Foreskin keratinocyte (primary cell): ENCODE measurements at places on chromosomes 6 and 20.

- no peak for DNase-seq
Observed at GRCh38 chr6:41442352-41442672, 103.9 kb upstream of the FOXP4 start.

DNA sequence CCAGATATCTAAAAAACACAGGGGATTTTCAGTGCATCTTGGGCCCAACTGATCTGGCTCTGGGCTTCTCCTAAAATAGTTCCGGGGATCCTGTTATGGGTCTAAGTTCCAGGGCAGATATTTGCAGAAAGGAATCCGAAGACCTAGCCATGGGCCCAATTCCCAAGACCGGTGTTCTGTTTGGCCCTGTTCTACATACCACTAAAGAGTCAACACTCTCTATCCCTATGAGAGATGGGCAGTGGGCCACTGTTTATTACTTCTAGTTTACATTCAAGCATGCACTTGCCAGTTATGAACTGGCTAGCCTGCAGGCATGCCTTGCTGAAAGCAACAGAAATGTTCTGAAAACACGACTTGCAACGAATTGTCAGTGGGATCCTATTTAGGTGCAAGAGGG is 87.4 kb upstream of the PLCB4 start:
- DNase-seq = no peak

- DNase-seq = no peak
Observed at GRCh38 chr6:124958149-124958548, 4.1 kb upstream of the RNF217 start.

DNA sequence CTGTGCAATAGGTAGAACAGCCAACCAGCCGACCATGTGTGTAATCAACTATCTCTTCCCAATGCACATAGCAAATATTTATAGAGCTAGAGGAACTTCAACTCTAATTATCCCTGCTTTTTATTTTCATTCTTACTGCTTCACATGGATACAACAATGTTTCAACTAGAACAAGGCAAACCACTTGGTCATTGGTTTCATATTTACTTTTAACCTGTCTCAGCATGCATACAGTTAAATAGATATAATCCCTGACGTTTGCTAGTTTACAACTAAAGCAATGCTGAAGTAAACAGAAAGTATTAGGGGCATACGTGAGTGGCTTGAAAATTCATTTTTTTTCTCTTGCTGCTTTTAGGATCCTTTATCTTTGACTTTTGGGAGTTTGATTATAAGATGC is 318.5 kb upstream of the MAP3K7 start:
- peak; percentile 47 for DNase-seq

GRCh38 chr20:1906361-1907051 is 11.3 kb downstream of the SIRPA start:
- DNase-seq = no peak

DNA sequence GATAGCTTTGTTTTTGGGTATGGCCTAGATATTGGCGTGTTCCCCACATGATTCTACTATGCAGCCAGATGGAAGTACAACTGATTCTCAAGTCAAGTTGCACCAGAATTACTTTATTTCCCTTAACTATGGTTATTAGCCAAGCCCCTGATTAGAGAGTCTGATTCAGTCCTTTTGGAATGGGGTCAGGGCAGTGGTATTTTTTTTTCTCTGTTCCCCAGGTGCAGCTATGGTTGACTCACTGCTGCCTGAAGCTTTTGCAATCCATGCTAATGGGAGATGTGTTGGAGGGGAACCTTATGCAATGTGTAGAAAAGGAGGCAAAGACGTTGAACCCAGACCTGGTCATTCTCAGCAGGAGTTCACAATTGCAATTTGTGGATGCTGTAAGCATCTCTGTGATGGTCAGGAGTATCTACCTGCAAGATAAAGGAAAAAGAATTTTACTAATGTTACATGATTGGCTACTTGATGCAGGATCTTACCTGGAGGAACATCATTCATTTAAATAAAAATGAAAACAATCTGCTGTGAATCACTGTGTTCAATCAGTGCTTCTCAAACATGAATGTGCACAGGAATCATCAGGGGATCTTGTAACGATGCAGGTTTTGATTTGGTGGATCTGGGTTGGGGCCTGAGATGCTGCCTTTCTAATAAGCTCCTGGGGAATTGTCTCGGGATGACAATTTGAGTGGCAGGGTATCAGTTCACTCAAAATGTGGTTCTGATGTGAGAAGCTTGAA is 49.4 kb downstream of the PFDN4 start:
- peak; percentile 92 for DNase-seq

DNA sequence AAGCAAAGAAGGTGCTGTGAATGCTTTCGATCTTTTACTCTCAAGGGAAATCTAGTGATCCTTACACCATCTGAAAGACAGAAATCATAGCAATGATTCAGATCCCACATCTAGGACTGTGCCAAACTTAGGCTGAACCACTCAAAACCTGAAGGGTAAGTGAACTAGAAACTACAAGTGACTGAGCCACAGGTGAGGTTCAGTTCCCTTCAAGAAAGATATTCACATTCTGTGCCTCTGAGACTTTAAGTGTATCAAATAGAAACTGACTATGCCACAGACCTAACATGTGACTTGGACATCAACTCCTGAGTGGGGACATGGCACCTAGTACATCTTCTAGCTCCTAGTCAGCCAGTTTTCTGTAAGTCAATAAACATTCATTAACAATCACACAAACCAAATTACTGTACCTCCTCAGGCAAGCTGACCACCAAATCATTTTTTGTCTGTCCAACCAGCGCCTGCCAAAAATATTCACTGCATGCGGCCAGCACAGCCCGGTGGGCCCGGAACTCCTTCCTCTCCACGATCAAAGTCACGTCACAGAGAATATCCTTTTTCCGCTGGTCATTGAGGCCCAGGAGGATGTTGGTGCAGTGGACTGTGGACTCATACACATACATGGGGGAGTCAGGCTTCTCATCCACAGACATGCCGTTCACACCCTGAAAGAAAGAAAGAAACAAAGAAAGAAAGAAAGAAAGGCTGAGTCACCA is 114.1 kb downstream of the GJA10 start:
- no peak for DNase-seq
